ENCODE measurements at places on chromosomes 7 and 10.

- no peak for DNase-seq
Observed at GRCh38 chr7:32670110-32671025, 175.1 kb downstream of the AVL9 start.

- DNase-seq = no peak
Observed at GRCh38 chr10:2949948-2950354, 117.4 kb upstream of the PFKP start.

- DNase-seq = no peak
Observed at GRCh38 chr7:69162326-69162725, 435.9 kb upstream of the AUTS2 start.

DNA sequence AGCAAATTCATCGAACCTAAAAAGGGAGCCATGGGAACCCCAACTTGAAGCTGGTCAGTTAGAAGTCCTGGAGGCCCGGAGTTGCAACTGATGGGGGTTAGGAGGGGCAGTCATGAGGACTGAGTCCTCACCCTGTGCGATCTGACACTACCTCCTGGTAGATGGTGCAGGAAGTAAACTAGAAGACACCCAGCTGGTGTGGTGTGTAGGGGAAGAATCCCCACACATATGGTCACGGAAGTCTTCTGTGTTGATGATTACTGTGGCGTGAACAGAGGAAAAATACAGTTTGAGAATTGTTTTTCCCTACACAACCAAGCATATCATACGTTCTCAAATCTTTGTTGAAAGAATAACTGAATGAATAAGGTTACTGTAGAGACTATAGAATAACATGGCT lies 164.6 kb upstream of the KCTD7 start:
- DNase-seq = no peak

DNA sequence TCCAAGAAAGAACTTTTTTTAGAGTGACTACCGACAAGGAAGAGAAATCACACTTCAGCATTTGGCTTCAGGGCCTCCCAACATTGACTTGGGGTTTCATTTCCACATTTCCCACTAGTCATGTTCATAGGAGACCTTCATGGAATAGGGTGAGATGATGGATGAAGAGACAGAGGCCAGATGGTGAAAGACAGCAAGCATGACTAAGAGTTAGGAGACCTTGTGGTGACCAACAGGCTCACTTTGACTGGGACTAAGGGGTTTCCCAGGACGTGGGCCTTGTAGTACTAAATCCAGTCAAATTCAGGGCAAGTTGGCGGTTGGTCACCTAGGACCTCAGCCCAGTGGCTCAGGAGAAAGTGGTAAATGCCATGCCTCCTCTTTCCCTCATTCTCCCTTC lies 3.0 kb upstream of the GIMAP5 start:
- no peak for DNase-seq

- no peak for DNase-seq
Observed at GRCh38 chr10:119413471-119414080, 128.9 kb downstream of the RGS10 start.

DNA sequence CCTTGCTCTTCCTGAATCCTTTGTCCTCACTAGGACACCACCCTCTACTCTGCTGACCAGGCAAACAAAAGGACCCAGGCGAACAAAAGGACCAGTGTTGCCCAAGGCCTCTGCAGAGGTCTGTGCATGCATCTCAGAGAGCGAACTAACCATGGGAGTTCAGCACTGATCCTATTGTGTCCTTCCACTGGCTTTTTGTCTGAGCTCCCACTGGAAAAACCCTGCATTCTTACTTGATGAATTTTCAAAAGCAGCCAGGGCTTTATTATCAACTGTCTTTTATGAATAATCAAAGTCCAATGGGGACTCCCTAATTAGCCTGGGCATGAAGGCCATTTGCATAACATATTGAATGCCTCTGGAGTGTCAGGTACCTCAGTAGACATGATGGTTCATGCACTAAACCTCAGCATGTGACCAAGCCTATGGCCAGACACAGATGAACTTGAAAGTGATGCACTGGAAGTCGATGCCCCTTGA lies 140.6 kb downstream of the KCNMA1 start:
- no peak for DNase-seq

GRCh38 chr7:35280902-35281301 lies 27.0 kb upstream of the TBX20 start:
- no peak for DNase-seq

GRCh38 chr10:20271490-20271889 lies 455.3 kb downstream of the PLXDC2 start:
- DNase-seq = peak; percentile 27

DNA sequence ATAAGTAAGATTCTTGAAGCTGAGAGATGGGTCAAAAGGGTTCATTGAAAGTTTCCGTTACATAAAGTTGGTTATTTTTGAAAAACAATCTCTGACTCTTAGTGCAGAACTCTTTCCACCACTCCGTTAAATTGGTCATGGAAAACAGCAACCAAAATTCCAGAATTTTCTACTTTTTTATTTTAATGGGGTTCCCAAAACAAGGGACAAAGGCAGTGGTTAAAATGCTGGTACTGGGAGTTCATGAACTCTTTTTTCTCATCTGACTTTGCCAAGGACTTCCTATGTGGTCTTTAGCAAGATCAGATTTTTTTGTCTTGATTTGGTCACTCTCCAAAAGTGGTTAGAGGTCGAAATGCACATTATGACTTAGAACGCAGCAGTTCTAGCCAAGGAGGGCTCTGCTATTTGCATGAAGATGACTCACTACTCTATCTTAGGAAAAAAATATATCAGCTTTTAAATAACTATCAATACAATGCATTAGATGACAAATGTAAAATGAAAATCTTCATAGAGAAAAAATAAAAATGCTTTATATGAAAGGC lies 145.7 kb downstream of the REEP3 start:
- no peak for DNase-seq

- DNase-seq = no peak
Observed at GRCh38 chr7:132368246-132368900, 207.9 kb downstream of the PLXNA4 start.

DNA sequence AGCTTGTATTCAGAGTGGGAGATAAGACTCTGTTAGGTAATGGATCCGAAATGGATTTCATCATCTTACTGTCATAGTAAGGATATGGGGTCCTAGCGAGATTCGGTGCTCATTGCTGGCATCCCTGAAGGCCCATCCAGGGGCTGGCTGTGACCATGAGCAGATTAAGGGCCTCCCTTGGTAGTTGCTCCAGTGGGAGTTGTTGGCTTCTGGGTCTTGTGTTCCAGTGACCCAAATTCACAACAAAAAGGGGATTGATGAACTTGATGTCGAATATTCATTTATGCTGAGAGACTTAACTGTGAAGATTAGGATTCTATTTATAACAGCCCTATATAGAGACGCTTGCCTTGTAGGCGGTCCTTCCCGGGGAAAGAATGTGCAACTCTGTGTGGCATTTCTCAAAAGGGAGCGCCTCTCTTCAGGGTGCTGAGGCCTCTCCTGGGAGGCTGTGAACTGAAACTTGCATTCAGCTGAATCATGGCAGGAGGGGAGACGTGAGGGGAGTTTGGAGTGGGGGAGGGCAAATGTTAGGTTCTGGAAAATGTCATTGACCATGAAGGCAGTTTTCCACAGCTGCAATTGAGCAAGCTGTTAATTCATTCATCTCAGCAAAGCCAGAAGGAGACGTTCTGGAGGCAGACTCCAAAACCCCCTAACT lies 233.1 kb upstream of the FZD8 start:
- DNase-seq = no peak

DNA sequence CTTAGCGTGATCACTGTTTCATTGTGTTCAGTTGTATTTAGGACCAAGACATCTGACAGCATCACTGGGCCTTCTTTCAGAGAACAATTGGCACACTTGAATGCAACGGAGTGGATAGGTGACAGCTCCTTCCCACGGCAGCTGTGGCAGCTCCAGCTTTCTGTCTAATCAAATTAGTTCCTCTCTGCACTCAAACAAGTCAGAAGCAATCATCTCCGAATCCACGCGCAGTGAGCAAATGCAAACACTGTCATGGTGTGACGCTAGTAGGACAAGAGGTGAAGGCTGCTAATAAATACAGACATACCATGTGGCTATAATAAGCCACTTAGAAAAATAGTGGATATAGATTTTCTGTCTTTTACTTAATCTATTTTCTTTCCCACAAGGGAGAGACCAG lies 542.4 kb downstream of the ACTR3B start:
- no peak for DNase-seq

DNA sequence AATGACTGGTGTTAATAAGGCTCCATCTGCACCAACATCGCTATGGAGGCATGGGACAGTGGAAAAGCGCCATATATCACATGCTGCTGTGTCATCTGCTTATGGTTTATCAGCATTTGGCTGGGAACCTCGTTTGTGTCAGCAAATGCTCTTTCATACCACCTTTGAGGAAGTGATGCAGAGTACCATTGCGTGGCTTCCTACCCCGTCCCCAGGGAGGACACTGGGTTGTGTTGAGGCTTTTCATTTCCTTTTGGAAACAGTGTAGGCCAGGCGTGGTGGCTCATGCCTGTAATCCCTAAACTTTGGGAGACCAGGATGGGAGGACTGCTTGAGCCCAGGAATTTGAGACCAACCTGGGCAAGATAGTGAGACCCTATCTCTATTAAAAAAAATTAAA lies 6.8 kb downstream of the TACR2 start:
- no peak for DNase-seq

GRCh38 chr7:117659531-117660011 lies 179.7 kb downstream of the CFTR start:
- no peak for DNase-seq

DNA sequence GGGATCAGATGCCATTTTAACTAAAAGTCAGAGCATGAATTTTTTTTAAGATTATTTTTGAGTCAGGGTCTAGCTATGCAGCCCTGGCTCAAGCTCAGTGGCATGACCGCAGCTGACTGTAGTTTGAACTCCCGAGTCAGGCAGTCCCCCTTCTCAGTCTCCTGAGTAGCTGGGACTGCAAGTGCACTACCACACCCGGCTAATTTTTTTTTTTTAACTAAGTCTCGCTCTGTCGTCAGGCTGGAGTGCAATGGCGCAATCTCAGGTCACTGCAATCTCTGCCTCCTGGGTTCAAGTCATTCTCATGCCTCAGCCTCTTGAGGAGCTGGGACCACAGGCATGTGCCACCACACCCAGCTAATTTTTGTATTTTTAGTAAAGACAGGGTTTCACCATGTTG lies 7.8 kb downstream of the TAS2R41 start:
- DNase-seq = no peak

DNA sequence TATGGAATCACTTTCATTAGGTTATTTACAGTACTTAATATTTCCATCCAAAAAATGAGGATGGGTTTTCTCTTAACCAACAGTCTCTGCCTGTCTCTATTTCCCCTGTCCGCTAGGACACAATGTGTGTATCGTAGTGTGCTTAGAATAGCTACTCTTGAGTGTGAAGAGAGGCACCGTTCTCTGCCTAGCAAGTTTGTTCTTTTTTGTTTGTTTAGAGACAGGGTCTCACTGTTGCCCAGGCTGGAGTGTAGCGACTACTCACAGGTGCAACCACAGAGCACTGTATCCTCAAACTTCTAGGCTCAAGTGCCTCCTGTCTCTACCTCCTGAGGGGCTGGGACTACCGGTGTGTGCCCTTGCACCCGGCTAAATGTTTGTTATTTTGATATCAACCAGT lies 121.9 kb downstream of the ANK3 start:
- no peak for DNase-seq

DNA sequence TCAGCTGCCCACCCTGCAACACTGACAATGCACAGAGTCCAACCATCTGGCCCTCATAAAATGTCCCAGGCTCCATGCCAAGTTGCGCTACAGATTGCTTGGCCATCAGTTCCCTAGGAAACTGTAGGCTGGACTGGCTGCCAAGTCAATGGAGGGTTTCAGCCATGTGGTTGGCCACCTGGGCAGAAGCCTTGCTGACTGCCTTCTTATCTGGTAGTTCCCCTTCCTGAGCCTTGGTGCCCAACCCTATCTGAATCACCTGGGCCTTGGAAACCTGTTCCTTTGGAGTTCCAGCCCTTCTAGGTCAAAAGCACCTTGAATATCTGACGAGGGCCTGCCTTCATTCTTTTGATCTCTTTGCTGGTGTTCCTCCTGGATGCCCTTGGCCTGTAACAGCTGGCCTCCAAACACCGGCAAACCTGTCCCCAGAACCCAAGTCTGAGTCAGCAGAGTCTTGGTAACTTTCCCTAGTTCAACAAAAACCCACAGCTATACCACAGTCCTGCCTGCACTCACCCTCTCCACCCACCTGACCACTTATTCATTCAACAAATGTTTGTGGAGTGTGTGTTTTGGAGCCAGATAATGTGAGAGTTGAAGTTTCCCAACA lies 37.4 kb upstream of the KDM7A start:
- DNase-seq = no peak

DNA sequence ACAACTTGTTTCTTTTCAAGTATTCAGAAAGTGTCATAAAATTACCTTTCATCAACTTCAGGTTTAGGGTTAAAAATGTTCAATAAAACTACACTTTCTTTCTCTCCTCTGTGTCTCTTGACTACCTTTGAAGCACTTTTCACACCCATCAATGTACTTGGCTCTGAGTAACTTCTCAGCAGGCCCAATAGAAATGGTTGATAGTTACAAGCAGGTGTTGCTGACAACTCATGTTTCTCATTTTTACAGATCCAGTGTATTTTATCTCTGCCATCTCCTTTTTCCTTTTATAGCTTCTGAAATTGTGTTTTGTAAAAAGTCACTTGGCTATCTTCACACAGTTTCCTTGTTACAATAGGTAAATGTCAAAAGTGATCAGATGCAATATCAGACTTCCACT lies 348.0 kb downstream of the PHTF2 start:
- no peak for DNase-seq

GRCh38 chr7:64037095-64037494 lies 8.1 kb upstream of the ZNF727 start:
- DNase-seq = no peak

- DNase-seq = peak; percentile 62
Observed at GRCh38 chr10:66180581-66181318, 745.1 kb upstream of the LRRTM3 start.

- DNase-seq = no peak
Observed at GRCh38 chr10:68348265-68348741, 15.6 kb upstream of the PBLD start.

GRCh38 chr7:74575083-74575784 lies 82.3 kb upstream of the GTF2I start:
- DNase-seq = no peak

DNA sequence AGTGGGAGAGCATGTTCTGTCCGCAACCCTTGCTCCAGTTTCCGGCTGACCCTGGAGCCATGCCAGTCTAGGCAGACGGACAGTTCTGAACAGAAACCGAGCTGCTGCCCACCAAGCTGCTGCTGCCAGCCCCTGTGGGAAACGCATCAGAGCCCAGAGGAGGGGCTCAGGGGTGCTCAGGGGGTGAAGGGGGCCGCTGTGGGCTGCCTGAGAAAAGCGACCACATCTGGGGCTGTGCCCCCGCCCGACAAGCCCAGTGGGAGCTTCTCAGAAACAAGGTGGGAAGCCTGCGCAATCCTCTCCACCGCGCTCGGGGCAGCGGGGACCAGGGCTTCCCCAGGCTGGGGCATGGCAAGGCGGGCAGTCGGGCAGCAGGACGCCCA lies 38.8 kb upstream of the CFAP46 start:
- no peak for DNase-seq

DNA sequence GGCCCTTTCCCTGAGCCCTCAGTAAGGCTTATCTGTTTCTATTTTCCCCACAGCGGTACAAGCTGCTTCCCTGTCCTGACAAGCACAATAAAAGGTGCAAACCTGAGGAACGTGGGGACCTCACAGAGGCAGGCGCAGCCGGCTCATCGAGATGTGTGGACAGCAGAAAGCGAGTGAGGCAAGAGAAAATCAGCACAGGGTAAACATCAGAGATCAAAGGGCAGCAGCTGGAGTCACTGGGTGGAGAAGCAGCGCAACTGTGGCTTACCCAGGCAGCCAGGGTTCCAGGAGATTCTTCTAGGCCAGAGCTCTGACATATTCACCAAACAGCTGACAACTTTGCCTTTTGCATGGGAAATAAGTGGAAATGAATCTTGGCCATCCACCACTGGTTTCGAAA lies 212.6 kb downstream of the WDR11 start:
- DNase-seq = no peak
